ENCODE measurements at places on chromosomes 11 and 22. TPM values are rescaled to one million over a fixed set of nuclear protein-coding genes. Genes with fewer than 3 reads are reported as not detected.

DNA sequence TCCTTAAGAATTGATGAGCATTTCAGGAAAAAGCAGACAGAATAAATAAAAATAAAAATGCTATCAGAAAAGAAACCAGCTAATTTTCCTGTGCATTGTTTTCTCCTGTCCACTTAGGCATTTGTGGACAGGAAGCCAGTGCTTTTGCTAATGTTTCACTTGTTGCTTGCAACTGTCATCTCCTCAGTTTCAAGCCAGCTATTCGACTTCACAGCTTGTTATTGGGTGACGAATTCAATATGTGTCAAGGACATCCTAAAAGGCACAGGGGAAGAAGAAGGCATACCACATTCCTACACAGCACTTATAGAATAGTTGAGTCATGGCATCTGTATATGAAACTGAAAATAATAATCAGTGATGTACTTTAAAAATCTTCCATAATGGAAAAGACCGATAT, 530.6 kb upstream of the KIRREL3 start:
- H3K4me1 ChIP-seq, result no peaks in the 10 kb centered on the region
- H3K36me3 ChIP-seq, result no peaks in the 10 kb centered on the region
- H3K4me3 ChIP-seq, result no peak overlapping the region
- no peak for DNase-seq

The OR8A1 gene
- not detected for total RNA-seq

DNA sequence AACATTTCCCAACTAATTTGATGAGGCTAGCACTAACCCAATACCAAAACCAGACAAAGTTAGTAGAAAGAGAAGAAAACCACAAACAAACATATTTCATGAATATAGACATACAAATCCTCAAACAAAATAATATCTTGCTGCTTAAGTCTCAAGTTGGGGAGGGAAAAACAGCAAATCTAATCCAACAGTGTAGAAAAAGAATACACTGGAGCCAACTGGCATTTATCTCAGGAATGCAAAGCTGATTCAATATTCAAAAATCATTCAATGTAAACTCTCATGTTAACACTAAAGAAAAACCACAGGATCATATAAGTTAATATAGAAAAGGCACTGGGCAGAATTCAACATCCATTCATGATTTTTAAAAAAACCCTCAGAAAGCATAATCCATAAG, 18.2 kb downstream of the GNB1L start:
- no peaks in the 10 kb centered on the region for H3K4me1 ChIP-seq
- no peak for DNase-seq
- H3K27ac ChIP-seq, result no peak overlapping the region
- H3K27me3 ChIP-seq, result no peaks in the 10 kb centered on the region

- H3K4me1 ChIP-seq, result peaks cover 9% of the 10 kb centered on the region
- no peak overlapping the region for H3K4me3 ChIP-seq
- no peak for DNase-seq
- no peak overlapping the region for H3K27ac ChIP-seq
- H3K36me3 ChIP-seq, result no peaks in the 10 kb centered on the region
- no peaks in the 10 kb centered on the region for H3K27me3 ChIP-seq
Measured at GRCh38 chr11:20477418-20478090, 90.0 kb downstream of the PRMT3 start.

GRCh38 chr11:104614961-104615360, 283.3 kb downstream of the CASP12 start:
- no peaks in the 10 kb centered on the region for H3K27me3 ChIP-seq
- H3K4me3 ChIP-seq, result no peak overlapping the region
- H3K36me3 ChIP-seq, result no peaks in the 10 kb centered on the region
- no peak overlapping the region for H3K27ac ChIP-seq

DNA sequence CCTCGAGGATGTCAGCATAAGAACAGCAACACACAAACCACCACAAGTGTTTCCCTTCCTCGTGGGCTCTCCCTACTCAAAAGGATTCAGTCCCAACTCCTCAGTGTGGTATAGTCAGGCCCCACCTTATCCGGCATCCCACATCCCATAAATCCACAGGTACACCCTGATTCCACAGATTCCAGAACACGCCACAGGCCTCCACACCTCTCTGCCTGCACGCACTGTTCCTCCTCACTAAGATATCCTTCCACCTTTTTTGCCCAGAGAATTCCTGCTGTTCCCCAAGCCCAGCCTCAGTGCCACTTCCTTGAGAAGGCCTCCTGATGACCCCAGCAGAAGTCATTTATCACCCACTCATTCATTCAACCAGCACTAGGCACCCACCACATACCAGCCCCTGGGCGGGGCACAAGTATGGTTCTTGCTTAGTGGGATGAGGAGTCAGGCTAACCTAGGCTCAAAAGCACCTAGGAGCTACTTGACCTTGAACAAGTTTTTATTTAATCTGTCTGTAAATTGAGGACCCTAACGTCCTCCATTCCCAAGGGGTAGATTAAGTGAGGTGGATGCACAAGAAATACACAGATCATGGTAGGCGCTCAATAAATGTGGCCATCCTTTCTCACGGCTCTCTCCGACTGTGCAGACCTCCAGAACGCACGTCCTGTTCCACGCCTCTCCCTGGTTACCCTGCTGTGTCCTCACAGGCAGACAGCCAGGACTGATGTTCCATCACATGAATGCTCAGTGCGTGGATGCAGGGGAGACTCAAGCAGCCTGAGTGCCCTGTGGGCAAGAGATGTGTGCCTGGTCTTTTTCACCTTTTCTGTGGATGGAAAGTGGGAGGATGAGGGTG, 2.1 kb upstream of the KCNJ4 start:
- H3K27me3 ChIP-seq, result no peaks in the 10 kb centered on the region
- DNase-seq, result no peak
- no peak overlapping the region for H3K4me3 ChIP-seq
- H3K27ac ChIP-seq, result peak overlapping the region; percentile 88

DNA sequence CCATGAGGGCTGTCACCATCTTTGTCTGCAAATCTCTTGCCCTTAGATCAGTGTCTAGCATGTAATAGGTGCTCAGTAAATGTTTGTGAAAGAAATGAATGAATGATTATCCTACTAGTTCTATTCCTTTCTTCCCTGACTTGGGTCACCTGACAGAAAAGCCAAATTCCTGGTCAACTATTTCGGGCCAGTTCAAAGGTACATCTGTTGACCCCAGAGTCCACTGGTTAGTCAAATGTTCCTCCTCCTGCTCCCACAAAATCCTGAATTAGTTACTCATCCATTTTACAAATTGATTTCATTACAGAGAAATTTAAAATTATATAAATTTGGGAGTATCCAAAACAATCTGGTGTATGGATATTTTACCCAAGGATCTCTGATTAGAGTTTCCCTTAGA, 124.7 kb upstream of the NAV2 start:
- no peak overlapping the region for H3K27ac ChIP-seq
- H3K4me3 ChIP-seq, result no peak overlapping the region

- peak overlapping the region; percentile 17 for H3K27ac ChIP-seq
- no peak for DNase-seq
- H3K4me3 ChIP-seq, result no peak overlapping the region
- no peaks in the 10 kb centered on the region for H3K4me1 ChIP-seq
- H3K36me3 ChIP-seq, result no peaks in the 10 kb centered on the region
Measured at GRCh38 chr11:12698048-12698447, 23.8 kb downstream of the TEAD1 start.

DNA sequence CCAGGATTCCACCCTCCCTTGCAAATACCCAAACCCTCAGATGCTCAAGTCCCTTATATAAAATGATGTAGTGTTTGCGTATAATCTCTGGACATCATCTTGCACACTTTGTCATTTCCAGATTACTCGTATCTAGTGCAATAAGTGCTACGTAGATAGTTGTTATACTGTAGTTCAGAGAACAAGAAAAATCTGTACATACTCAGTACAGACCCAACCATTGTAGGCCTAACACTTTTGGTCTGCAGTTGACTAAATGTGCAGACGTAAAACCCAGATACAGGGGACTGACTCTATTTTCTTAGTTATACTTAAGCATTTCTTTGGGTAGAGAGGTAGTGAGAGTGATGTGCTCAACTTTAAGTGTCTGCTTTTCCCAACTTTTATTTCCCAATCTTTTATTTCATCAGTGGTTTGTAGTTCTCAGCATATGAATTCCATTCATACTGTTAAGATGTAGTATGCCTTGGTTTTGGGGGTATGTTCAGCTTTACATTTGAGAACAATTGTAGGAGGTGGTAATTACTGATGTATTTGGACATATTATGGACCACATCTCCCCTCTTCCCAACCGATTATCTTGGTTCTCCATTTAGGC, 43.9 kb downstream of the DDX6 start:
- H3K4me3 ChIP-seq, result no peak overlapping the region
- H3K27ac ChIP-seq, result no peak overlapping the region
- no peak for DNase-seq
- H3K36me3 ChIP-seq, result peaks cover 28% of the 10 kb centered on the region
- no peaks in the 10 kb centered on the region for H3K27me3 ChIP-seq
- H3K4me1 ChIP-seq, result peaks cover 18% of the 10 kb centered on the region

DNA sequence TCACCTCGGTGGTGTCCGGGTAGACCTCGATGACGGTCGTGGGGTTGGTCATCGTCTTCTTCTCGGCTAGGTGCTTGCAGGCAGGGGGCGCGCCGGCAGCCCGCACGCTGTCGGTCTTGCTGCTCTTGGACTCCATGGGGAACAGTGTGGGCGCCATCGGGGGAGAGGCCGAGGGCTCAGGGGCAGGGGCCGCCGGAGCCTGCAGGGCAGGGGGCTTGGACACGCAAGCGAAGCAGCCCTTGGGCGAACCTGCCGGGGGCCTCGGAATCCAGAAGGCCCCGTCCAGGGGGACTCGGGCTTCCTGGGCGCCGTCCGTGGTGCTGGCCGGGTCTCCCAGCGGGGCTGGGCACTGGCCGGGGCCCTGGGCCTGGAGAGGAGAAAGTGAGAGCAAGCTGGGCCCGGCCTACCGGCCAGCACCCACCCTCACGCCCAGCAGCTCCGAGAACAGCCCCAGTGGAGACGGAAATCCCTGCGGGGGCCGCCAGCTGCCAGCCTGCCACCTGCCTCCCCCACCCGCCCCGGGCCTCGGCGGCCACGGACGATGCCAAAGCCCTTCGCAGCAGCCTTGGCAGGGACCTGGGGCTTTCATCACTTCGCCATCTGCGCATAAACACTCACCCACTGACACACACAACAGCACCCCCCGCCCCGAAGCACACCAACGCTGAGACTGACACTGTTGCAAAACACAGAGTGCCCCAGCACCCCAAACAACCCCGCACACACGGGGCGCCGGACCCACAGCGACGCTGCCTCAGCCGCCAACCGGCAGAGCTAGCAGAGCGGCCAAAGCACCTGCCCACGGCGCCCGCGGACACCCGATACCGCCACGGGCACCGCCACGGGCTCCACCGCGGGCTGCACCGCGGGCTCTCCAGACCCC, 2.4 kb downstream of the IFITM10 start:
- H3K27ac ChIP-seq, result no peak overlapping the region
- H3K36me3 ChIP-seq, result peaks cover 3% of the 10 kb centered on the region
- DNase-seq, result no peak
- no peaks in the 10 kb centered on the region for H3K27me3 ChIP-seq
- peaks cover 67% of the 10 kb centered on the region for H3K4me1 ChIP-seq

GRCh38 chr11:66530927-66531709, 14.7 kb downstream of the ZDHHC24 start:
- no peak for DNase-seq
- no peaks in the 10 kb centered on the region for H3K4me1 ChIP-seq
- no peak overlapping the region for H3K27ac ChIP-seq
- H3K27me3 ChIP-seq, result no peaks in the 10 kb centered on the region
- peaks cover 11% of the 10 kb centered on the region for H3K36me3 ChIP-seq
- no peak overlapping the region for H3K4me3 ChIP-seq

The HTR3B gene
- total RNA-seq, result not detected

The SYT7 gene
- total RNA-seq, result 19.2 TPM

DNA sequence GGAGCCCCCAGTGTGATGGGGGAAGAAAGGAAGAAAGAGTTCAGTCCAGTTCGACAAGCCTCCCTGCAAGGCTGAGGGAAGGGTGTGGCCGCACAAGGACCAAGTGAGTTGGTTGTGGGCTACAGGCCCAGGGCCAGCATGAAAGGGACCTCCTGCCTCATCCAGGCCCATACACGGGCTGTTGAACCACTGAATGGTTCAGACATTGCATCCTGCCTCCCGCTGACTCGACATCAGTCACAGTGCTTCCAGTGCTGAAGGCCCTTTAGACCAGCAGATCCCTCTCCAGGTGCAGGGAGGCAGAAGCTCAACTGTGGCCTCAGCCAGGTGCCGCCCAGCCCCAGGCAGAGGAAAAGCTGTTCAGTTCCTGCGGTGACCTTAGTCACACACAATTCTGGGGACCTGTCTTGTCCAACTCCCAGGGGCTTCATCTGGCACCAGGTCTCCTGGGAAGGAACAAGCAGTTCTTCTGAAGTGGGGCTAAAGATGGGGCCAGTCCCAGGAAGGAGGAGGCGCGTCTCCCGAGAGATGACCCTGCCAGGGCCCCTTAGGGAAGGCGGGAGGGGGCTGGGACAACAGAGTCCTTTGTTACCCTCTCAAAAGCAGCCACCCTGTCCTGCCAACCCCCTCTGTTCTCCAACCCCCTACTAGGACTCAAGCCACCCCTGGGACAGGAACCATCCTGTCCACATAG, 6.6 kb downstream of the ARRB1 start:
- H3K27ac ChIP-seq, result no peak overlapping the region
- H3K36me3 ChIP-seq, result no peaks in the 10 kb centered on the region
- no peak for DNase-seq
- H3K4me3 ChIP-seq, result no peak overlapping the region

DNA sequence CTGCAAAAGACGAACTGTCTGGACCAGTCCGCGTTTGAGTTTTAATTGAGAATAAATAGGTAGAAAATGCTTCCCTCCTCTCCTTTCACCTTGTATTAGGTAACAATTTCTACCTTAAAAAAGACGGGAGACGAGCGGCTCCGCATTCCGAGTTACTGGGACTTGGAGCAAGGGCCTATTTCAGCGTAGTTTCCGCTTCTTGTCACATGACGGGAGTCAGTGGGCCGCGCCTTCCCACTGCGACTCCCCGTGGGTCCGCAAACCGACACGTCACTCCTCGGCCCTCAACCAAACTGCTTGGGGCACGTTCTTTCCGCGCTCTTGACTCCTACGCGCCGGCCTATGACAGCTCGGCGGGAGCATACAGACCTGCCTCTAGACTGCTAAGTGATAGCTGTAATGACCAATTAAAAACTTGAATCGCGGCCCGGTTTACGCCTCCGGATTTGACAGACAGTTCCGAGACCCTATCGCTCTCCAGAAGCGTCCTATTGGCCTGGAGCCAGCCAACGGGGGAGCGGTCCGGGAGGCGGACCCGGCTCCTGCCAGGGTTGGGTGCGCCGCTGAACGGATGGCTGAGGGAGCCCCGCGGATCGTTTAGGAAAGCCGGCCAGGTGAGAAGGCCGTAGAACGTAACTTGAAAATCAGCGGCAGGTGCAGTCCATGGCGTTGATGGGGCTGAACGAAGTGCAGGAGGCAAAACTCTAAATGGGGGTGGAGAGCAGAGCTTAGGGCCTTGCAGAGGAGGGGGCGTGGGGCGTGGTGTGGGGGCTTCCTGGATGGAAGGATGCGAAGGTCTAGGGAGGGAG, at the start of gene STT3A:
Gene STT3A, plus strand, starts transcription at position 548 of the 809 bp plus-strand sequence. CDS start 3,064 bp downstream, outside the sequence.
- peak within 1 kb of the TSS; percentile 98 for H3K4me3 ChIP-seq
- no peaks in the 10 kb centered on the region for H3K4me1 ChIP-seq
- DNase-seq, result peak; percentile 100
- H3K27ac ChIP-seq, result peak within 1 kb of the TSS; percentile 95
- peaks cover 14% of the 10 kb centered on the region for H3K36me3 ChIP-seq

GRCh38 chr11:70315716-70316115, 45.2 kb downstream of the PPFIA1 start:
- no peak for DNase-seq
- no peaks in the 10 kb centered on the region for H3K27me3 ChIP-seq
- H3K4me1 ChIP-seq, result peaks cover 11% of the 10 kb centered on the region
- no peak overlapping the region for H3K4me3 ChIP-seq
- H3K36me3 ChIP-seq, result no peaks in the 10 kb centered on the region
- no peak overlapping the region for H3K27ac ChIP-seq

GRCh38 chr11:59172345-59173079, 580 bp downstream of the DTX4 start:
- H3K27me3 ChIP-seq, result no peaks in the 10 kb centered on the region
- no peak for DNase-seq
- H3K4me3 ChIP-seq, result peak overlapping the region; percentile 64
- H3K27ac ChIP-seq, result peak overlapping the region; percentile 63
- no peaks in the 10 kb centered on the region for H3K36me3 ChIP-seq
